ENCODE measurements at places on chromosomes 2 and 18.

DNA sequence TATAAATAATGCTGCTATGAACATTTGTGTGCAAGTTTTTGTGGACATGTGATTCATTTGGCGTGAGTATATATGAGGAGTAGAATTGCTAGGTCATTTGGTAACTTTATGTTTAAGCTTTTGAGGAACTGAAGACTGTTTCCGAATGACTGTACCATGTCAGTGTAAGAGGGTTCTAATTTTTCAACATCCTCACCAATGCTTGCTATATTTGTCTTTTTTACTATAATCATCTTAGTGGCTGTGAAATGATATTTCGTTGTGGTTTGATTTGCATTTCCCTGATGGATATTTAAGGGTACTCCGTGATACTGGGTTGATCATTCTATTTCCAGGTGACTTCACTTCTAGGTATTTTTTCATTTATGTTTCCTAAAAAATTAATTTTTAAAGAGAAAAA is 241.1 kb downstream of the BCL2 start:
- DNase-seq = no peak

DNA sequence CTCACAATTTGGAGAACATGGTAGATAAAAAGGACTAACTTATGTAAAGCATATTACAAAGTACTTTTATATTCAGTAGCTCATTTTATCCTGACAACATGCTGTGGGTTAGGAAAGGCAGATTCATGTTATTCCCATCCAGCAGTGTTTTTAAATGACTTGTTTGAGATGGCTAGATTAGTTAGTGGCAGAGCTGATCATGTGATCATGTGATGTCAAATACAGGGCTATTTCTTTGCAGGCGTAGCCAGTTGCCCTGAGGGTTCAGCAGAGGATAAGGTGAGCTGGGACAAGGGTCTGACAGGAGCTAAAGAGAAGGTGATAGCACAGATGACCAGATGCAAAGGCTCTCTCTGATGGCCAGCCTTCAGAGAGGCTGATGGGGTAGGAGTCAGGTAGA is 97.8 kb downstream of the ADD2 start:
- no peak for DNase-seq

DNA sequence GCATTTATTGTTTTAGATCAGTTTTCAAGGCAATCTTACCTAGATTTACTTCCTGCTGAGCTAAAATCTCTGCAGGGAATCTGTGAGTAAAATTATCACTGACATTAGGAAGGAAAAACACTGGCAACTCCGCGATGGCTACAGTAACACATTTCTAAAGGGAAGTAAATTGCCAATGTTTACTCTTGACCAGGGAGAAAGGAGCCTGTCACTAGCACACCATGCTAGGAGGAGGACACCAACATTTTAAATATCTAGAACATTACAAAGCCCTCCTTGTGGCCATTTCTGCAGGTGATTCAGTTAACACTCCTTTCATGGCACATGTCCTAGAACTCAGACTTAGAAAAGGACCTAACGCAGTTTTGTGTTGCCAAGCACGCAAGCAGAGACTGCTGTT is 58.4 kb downstream of the TCF4 start:
- no peak for DNase-seq

- DNase-seq = no peak
Measured at GRCh38 chr2:24009680-24010476, at the start of gene MFSD2B. Gene MFSD2B (plus strand): TSS chr2:24010085. CDS start chr2:24010097, 12 bp downstream.

- no peak for DNase-seq
Measured at GRCh38 chr2:2010251-2010650, 265.9 kb upstream of the PXDN start.

GRCh38 chr18:58640428-58640805 is 11.5 kb upstream of the ALPK2 start:
- no peak for DNase-seq

- no peak for DNase-seq
Measured at GRCh38 chr18:38933910-38934510, 1368.4 kb upstream of the CELF4 start.

- no peak for DNase-seq
Measured at GRCh38 chr18:26207937-26208336, 18.3 kb upstream of the TAF4B start.

GRCh38 chr2:189783451-189783926 is 650 bp downstream of the ORMDL1 start:
- DNase-seq = no peak

GRCh38 chr2:54658564-54659071 is 64.8 kb upstream of the EML6 start:
- DNase-seq = no peak

- no peak for DNase-seq
Measured at GRCh38 chr2:240605867-240606743, 19.2 kb upstream of the GPR35 start.

DNA sequence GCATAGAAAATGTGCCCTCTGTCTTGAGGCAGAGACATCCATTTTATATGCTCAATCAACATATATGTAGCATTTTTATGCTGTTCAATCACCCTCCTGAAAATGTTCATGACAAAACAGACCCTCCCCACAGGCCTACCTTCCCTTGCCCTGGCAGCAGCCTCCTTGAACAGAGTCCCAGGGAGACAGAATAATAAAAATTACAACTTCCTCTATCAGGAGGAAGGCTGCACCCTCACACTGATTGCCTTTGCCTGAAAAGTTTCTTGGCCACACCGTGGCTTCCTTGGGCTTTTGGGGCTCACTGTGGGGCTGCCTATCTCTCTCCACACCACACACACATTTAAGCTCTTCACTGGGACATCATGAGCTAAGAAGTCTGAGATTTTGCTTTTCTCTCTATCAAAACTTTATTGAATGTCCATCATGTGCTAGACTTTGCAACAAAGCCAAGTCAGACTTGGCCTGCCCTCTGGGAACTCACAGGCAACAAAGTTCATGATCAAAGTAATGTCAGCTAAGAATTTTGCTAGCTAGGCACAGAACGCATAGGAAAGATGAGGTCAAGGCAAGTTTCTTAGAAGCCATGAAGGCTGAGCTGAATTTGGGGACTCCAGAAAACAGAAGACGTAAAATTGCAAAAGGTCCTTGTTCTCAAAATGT is 101.6 kb downstream of the BCL2L11 start:
- DNase-seq = no peak

DNA sequence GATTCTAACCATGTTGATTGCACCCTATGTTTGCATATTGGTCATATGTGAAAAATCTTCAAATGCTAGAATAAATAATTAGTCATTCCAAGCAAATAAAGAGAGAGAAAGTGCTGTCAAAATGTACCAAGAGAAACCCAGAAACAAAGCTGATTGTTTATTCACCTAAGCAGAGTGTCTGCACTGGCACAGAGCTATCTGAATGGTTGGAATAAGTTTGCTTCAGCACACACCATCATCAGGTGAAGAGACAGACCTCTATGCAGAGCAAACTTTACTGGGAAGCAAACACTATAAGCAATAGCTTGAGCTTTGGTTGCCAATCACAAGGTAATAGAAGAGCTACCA is 25.4 kb downstream of the DSG4 start:
- no peak for DNase-seq

GRCh38 chr2:126463892-126464674 is 191.9 kb upstream of the GYPC start:
- no peak for DNase-seq

GRCh38 chr2:120404274-120404673 is 58.3 kb downstream of the INHBB start:
- DNase-seq = no peak

- no peak for DNase-seq
Measured at GRCh38 chr2:172248785-172249187, 146.1 kb upstream of the DLX2 start.

- DNase-seq = no peak
Measured at GRCh38 chr2:164697688-164698461, 76.6 kb upstream of the GRB14 start.

- DNase-seq = no peak
Measured at GRCh38 chr2:173109253-173110188, 33.9 kb downstream of the MAP3K20 start.

GRCh38 chr2:138238908-138239307 is 262.7 kb upstream of the SPOPL start:
- no peak for DNase-seq

DNA sequence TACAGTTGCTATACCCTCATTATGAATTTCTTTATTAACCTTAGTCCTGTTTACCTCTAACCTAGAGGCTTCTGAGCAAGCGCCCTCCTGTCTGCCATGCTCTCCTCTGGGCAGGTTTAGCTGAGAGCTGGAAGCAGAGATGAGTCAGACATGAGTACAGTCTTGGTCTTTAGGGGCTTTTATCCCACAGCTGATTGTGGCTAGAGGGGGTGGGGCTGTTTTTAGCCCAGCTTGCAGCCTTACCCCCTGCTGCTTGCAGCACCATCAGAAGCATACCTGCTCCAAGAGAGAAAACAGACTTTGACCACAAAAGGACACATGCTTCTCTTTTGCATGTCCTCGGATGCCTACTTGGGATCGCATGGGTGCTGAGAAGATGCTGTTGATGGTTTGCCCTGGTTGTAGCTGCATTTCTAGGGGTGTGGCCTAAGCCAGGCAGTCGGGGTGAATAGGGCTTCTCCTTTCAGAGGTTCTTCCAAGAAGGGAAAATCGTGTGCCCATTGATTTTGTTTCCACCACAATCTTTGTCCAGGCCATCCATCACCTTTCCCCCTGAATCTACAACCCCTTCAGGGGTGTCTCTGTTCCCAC is 115.0 kb upstream of the LGALSL start:
- no peak for DNase-seq

DNA sequence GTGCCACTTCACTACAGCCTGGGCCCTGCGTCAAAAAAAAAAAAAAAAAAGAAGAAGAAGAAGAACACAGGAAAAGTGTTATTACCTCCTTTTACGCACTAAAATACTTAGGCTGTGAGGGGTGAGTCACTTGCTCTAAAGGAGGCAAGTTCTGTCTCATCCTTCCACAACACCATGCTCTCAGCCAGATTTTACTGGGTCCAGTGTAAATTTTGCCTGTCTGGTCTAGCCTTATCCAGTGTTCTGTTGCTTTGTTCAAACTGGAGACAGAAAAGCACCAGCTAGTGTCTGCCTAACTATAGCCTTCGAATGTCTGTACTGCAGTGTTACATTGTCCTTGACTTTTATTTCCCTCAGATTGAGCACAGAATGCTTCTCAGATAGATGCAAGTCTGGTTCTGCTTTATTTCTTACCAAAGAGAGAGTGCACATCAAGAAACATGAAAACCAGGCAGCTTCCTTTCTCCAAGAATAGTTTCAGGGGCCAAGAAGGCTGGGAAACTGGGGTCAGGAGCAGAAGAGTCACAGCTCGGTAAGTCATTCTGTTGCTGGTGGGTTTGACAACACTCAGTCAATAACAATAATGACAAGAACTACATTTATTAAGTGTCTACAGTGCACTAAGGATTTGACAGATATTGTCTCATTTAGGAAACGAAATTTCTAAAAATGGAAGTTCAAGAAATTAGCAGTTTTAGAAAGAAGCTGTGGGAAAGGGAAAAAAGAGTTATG is 3.1 kb upstream of the MSGN1 start:
- DNase-seq = no peak

DNA sequence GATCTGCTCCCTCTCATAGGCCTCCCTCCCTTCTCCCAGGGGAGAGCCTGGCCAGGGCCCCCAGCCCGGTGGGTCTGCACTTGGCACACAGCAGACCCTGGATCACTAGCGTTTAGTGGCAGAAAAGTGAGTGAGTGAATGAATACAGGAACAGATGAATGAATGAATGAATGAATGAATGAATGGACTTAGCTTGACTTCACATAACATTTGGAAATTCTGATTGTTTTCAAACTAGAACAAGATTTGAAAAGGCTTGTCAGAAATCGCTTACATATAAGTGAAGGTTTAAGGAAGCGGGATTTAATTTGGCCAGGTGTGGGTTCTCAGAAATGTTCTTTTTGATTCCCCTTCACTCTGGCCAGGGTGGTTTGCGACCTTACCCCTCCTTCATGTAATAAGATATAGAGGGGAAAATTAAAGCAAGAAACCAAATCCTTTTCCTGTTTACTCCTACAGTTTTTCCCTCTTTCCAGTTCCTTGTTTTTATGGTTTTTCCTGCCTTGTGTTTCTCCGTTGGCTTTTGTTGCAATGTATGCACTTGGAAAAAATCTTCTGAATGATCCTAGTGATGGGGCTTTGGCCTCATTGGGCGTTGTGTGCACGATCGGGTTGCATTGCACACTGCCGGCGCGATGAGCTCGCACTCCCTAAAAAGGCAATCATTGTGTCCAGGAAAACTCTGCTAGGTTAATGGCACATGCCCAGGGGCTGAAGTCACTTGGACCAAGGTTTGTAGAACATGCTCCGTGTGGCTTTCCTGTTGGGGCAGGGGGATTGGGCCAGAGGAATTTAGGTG is 16.4 kb downstream of the LRRFIP1 start:
- no peak for DNase-seq

DNA sequence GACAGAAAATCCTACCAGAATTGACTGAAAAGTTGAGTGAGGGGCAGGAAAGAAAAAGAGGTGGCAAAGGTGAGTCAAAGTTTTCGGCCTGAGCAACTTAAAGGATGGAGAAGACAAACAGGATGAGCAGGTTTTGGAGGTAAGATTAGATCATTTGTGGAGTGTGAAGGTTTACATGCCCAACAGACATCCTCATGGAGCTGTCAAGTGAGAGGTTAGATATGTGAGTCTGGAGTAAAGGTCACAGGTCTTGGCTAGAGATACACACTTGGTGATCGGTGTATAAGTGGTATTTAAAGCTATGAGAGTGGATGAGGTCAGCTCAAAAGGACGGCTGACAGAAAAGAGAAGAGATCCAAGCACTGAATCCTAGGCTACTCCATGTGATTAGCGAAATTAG is 11.1 kb upstream of the MYL12A start:
- DNase-seq = no peak

DNA sequence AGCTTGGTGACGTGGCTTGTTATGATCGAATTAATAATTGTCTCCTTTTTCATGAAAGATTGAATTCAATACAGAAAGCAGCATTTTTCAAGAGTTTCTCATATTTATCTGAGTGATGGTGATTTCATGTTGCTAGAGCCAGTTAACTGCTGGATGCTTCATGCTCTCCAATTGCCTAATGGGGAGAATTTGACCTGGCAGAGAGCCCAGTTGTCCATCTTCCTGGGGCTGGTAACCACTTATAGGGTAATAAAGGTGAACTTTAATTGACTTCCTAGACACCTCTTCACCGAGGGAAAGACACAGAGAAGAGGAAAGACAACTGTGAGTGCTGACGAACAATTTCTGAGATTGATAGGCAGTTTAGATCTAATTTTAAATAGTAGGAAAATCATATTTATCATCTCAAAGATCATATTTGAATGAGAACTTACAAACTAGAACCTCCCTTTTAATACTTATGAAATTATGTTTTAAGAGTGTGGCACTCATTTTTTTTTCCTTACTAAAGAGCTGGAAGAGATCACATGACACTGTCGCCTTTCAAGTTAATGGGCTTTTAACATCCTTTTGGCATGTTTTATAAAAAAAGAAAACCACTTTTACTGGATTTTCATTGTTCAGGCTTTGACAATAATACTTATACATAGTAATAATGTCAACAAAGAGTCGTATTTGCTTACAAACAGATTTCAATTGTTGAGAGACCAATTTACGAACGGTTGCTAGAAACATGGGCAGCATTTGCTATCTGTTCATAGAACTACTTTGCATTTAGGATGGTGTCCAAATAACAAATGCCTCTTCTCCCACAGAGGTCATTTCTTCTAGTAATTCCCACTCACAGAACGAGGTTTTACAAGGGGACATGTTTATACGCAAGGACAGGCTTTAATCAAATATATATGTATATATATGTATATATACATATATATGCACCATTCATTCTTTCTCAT is 153.3 kb downstream of the RAPGEF4 start:
- no peak for DNase-seq

GRCh38 chr18:43882358-43883055 is 605.2 kb upstream of the SYT4 start:
- DNase-seq = no peak

- DNase-seq = no peak
Measured at GRCh38 chr2:12155303-12156051, 409.0 kb downstream of the LPIN1 start.

GRCh38 chr2:48132271-48132625 is 225.9 kb upstream of the FBXO11 start:
- DNase-seq = no peak
